NCI-H1930 (cell line): ENCODE measurements at places on chromosomes 11 and 22.

GRCh38 chr11:3781423-3781822, 15.9 kb downstream of the NUP98 start:
- DNase-seq = no peak

GRCh38 chr11:77198440-77198849, 70.4 kb downstream of the MYO7A start:
- no peak for DNase-seq

GRCh38 chr11:94786264-94787126, 18.3 kb downstream of the AMOTL1 start:
- DNase-seq = no peak

DNA sequence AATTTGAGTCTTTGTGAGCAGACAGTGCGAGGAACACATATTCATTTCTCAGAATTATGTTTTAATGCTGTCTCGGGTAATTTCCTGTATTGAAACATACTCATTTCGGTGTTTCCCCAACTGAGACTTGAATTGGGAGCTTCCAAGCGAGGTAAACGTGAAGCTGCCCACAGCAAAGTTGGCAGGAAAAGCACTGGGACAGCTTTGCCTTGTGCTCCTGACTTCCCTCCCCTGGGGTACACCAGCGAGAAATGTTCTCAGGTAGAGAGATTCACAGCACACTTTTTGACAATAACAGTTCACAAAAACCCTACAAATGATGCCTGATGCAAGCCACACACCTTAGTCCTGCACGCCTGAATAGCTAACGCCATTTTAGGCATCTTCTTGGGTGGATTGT, 3.1 kb downstream of the HTR3B start:
- no peak for DNase-seq

- no peak for DNase-seq
These were observed 1.4 kb upstream of the GAL3ST1 start for GRCh38 chr22:30575859-30576258.

DNA sequence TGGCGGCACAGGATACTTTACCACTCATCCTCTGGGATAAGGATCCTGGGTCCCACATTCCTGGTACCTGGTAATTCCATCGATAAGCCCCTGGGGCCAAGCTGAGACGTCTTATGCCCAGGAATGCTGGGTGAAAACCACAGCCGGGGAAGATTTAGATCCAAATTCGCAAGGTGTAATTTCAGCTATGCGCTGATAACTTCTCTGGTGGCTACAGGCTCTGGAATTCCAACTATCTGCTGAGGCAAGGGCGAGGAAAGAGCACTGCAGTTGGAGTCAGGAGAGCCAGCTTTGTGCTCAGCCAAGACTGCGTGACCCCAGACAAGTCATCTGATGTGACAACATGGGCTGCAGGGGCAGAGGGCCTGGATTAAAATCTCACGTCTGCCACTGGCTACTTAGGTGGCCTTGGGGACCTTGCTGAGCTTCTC, 9.9 kb upstream of the MYEOV start:
- DNase-seq = no peak
